ENCODE measurements at places on chromosomes 5 and 9. TPM values are rescaled to one million over a fixed set of nuclear protein-coding genes. Genes with fewer than 3 reads are reported as not detected.

Gene HTR1A
- not detected for total RNA-seq

Gene SPATA31E1
- total RNA-seq = not detected

Gene OR2V1
- total RNA-seq = 0.05 TPM

Gene PCDHA1
- not detected for total RNA-seq

Gene RPL35
- total RNA-seq = 2,926 TPM

Gene CARD9
- total RNA-seq = 2.8 TPM

Gene CPLANE1
- 20.2 TPM for total RNA-seq

Gene OR1L6
- total RNA-seq = not detected

Gene DPH7
- 26.2 TPM for total RNA-seq

Gene LEAP2
- 1.5 TPM for total RNA-seq

Gene ARPC5L
- 22.3 TPM for total RNA-seq

Gene PCDHB10
- total RNA-seq = 0.19 TPM

Gene TSLP
- total RNA-seq = 0.09 TPM

GRCh38 chr5:132344775-132345514, 24.6 kb upstream of the SLC22A5 start:
- H3K4me3 ChIP-seq = no peak overlapping the region
- H3K27ac ChIP-seq = no peak overlapping the region
- H3K36me3 ChIP-seq = no peaks in the 10 kb centered on the region
- no peak for DNase-seq

GRCh38 chr5:38453921-38454320, 102.5 kb downstream of the LIFR start:
- H3K27ac ChIP-seq = no peak overlapping the region
- peaks cover 13% of the 10 kb centered on the region for H3K4me1 ChIP-seq
- peaks cover 55% of the 10 kb centered on the region for H3K27me3 ChIP-seq
- no peak for DNase-seq
- H3K36me3 ChIP-seq = no peaks in the 10 kb centered on the region

- H3K27me3 ChIP-seq = peaks cover 15% of the 10 kb centered on the region
- H3K36me3 ChIP-seq = no peaks in the 10 kb centered on the region
- H3K4me3 ChIP-seq = no peak overlapping the region
Measured at GRCh38 chr5:78504704-78505677, 143.6 kb downstream of the LHFPL2 start.

GRCh38 chr9:32811246-32811645, 27.9 kb downstream of the TMEM215 start:
- H3K36me3 ChIP-seq = no peaks in the 10 kb centered on the region
- H3K27ac ChIP-seq = no peak overlapping the region
- H3K4me1 ChIP-seq = no peaks in the 10 kb centered on the region
- no peak for DNase-seq
- no peaks in the 10 kb centered on the region for H3K27me3 ChIP-seq

DNA sequence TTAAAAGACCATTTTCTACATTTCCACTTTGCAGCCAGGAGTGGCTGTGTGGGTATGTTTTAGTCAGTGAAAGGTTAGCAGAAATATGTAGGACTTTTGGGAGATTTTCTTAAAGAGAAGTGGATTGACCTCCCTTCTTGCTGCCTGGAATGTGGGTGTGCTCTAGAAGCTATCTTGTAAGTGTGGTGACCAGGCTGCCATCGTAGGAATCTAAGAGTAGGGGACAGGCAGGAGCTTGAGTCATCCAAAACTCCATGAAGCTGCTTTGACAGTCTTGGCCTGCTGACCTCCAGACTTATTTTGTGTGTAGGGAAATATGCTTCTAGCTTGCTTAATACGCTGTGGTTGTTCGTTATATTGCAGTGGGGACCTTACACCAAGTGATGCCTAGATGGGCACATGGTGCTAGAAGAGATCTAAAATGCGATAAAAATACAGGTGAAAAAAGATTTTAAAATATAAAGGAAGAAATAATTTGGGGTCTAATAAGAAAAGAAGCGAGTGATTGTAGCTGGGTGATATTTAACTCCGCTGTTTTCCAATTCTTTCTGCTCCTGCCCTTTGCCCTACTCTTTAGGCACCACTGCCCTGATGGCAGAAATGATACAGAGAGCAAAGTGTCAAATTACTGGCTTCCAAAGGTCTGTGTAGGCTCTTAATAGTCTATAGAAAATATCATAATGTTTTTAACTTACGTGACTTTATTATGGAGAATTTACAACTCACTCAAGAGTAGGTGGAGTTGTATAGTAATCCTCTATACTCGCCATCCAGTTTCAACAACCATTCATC, 298.2 kb upstream of the ZNF608 start:
- no peaks in the 10 kb centered on the region for H3K36me3 ChIP-seq
- H3K27me3 ChIP-seq = no peaks in the 10 kb centered on the region
- no peak for DNase-seq

DNA sequence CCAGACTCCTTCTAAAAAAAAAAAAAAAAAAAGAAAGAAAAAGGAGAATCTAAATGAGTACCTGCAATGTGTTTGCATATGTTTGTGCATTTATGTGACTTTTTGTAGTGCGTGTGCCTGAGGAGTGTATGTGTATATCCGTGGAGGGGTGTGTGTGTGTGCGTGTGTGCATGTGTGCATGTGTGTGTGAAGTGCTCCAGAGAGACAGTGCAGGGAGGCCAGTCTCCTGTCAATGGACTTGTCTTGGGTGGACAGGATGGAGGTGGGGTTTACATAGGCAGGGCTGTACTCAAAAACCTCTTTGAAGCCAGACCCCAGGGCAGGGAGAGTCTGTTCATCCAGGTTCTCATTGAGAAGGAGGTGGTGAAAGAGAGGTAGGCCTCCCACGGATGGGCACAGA, 87.1 kb upstream of the MVB12B start:
- no peaks in the 10 kb centered on the region for H3K4me1 ChIP-seq
- no peaks in the 10 kb centered on the region for H3K36me3 ChIP-seq
- H3K4me3 ChIP-seq = no peak overlapping the region
- no peak overlapping the region for H3K27ac ChIP-seq
- no peak for DNase-seq
- no peaks in the 10 kb centered on the region for H3K27me3 ChIP-seq

DNA sequence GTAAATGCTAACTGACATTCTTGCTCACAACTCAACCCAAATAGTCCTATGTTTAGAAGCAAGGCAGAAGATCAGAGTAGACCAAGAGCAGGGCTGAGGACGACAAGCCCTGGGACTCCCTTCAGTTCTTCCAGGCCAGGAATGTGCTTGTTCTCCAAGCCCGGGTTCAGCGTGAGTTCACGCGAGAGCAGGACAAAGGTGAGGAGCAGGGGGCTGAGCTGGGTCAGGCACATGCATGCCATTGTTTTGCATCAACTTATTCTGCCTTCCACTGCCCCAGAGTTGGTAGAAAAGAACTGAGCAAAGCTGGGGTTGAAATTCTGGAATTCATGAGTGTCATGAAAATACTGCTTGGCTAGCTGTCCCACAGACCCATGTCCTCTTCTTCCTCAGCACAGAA, 206.5 kb downstream of the PAX5 start:
- DNase-seq = no peak
- no peaks in the 10 kb centered on the region for H3K36me3 ChIP-seq
- H3K27ac ChIP-seq = no peak overlapping the region
- no peaks in the 10 kb centered on the region for H3K27me3 ChIP-seq
- no peaks in the 10 kb centered on the region for H3K4me1 ChIP-seq

DNA sequence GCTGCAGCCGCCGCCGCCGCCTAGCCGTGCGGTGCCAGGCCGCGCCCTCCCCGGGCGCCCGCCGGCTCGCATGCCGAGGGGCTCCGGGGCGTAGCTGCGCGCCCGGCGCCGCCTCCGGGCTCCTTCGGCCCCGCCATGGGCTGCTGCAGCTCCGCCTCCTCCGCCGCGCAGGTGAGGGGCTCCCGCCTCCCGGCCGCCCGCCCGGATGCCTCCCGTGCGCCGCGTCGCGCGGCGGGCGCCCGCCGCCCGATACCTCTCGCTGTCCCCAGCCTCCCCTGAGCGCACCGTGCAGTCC, 230 bp downstream of the SLC44A1 start:
- H3K4me3 ChIP-seq = peak overlapping the region; percentile 74
- H3K27me3 ChIP-seq = peaks cover 7% of the 10 kb centered on the region
- H3K27ac ChIP-seq = no peak overlapping the region

GRCh38 chr5:33235824-33236223, 204.9 kb upstream of the TARS1 start:
- H3K4me3 ChIP-seq = no peak overlapping the region
- H3K27ac ChIP-seq = no peak overlapping the region
- DNase-seq = peak; percentile 19
- peaks cover 20% of the 10 kb centered on the region for H3K4me1 ChIP-seq
- no peaks in the 10 kb centered on the region for H3K27me3 ChIP-seq

DNA sequence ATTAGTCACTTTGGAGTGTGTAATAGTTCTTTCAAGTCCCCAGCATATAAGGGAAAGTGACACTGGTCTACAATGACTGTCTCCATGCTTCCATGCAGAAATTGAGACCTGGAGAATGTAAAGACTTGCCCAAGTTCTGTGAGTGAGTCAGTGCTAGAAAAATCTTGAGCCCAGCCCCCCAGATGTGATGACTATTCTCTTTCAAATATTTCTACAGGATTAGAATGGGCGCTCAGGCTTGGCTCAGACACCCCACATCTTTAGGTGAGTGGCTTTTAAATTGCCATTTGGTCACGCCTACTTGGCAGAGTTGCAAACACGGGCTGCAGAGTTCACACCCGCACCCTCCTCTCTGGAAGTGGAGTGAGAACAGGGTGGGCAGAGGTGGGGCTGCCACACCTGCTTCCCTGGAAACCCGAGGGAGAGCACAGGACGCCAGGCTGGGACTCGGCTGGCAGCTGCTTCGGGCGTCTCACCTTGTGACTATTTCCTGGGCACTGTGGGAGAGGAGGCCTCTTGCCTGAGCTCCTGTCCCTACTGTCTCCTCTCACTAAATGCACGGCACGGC, 37.6 kb downstream of the ROPN1L start:
- no peak overlapping the region for H3K4me3 ChIP-seq
- no peaks in the 10 kb centered on the region for H3K27me3 ChIP-seq
- no peaks in the 10 kb centered on the region for H3K36me3 ChIP-seq
- H3K4me1 ChIP-seq = no peaks in the 10 kb centered on the region
- H3K27ac ChIP-seq = no peak overlapping the region

DNA sequence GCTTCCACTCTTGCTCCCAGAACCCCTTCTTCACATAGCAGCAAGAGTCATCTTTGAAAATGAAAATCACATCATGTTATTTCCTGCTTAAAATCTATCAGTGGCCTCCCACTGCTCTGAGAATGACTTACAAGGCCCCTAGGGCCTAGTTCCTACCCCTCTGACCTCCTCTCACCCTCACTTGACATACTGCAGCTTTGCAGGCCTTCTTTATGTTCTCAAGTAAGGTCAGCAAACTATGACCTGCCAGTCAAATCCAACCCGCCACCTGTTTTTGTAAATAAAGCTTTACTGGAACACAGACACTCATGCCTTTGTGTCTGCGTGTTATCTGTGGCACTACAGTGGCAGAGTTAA, 185.7 kb downstream of the NR3C1 start:
- no peaks in the 10 kb centered on the region for H3K27me3 ChIP-seq
- H3K4me3 ChIP-seq = no peak overlapping the region
- peaks cover 8% of the 10 kb centered on the region for H3K36me3 ChIP-seq
- peaks cover 72% of the 10 kb centered on the region for H3K4me1 ChIP-seq

GRCh38 chr5:135223404-135223803, 175.6 kb downstream of the MACROH2A1 start:
- no peaks in the 10 kb centered on the region for H3K4me1 ChIP-seq
- no peak for DNase-seq
- no peaks in the 10 kb centered on the region for H3K27me3 ChIP-seq
- no peak overlapping the region for H3K4me3 ChIP-seq
- H3K36me3 ChIP-seq = no peaks in the 10 kb centered on the region

GRCh38 chr5:147037515-147038205, 159.1 kb upstream of the PPP2R2B start:
- no peaks in the 10 kb centered on the region for H3K27me3 ChIP-seq
- no peaks in the 10 kb centered on the region for H3K36me3 ChIP-seq
- DNase-seq = no peak
- H3K4me1 ChIP-seq = no peaks in the 10 kb centered on the region
- H3K27ac ChIP-seq = no peak overlapping the region

DNA sequence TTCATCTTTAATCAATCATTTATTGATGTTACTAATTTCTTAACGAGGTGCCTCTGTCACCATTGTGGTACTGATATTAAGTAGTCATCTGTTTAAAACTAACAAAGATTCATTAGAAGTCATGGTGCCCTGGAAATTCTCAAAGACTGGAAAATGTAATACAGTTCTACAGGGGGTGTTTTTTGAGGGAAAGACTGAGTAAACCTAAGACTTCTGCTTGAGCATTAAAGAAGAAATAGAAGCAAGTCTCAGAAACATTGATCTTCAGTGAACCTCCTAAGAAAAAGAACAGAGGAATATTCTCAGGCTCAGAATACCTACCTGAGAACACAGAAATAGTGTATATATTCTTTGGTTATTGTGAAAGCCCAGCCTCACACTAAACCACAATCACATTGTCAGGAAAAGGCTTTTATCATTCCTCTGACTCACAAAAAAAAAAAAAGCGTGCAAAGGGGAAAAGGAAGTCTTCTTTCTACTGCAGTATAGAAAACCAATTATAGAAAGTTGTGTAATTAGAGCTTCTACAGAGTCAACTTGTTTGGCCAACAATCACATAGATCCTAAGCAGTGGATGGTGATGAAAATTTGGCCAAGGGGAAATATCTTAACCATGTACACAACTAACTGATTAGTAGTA, 60.8 kb downstream of the HINT1 start:
- no peak overlapping the region for H3K27ac ChIP-seq
- no peaks in the 10 kb centered on the region for H3K36me3 ChIP-seq
- no peak overlapping the region for H3K4me3 ChIP-seq
- no peak for DNase-seq

- H3K4me1 ChIP-seq = no peaks in the 10 kb centered on the region
- H3K4me3 ChIP-seq = no peak overlapping the region
- H3K27ac ChIP-seq = no peak overlapping the region
- H3K27me3 ChIP-seq = no peaks in the 10 kb centered on the region
Measured at GRCh38 chr5:153751251-153751650, 260.8 kb downstream of the GRIA1 start.

DNA sequence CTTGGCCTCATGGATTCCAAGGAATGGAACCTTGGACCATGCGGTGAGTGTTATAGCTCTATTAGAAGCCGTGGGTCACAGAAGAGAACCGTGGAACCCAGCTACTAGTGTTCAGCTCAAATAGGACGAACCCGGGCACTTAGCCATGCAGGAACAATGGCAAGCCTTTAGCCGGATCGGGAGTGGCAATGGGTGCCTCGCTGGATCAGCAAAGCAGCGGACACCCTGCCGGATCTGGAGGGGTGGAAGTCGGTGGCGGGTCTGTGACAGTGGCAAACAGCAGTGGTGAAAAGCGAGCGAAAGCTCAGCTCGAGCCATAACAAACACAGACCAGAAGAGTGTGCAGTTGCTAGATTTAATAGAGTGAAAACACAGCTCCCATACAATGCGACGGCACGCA, 2.4 kb upstream of the CDO1 start:
- no peak for DNase-seq
- H3K4me1 ChIP-seq = no peaks in the 10 kb centered on the region
- H3K27ac ChIP-seq = no peak overlapping the region
- H3K4me3 ChIP-seq = no peak overlapping the region
- H3K36me3 ChIP-seq = no peaks in the 10 kb centered on the region

- peaks cover 4% of the 10 kb centered on the region for H3K36me3 ChIP-seq
- peak overlapping the region; percentile 99 for H3K4me3 ChIP-seq
- DNase-seq = peak; percentile 55
- peaks cover 6% of the 10 kb centered on the region for H3K27me3 ChIP-seq
- peak overlapping the region; percentile 91 for H3K27ac ChIP-seq
Measured at GRCh38 chr5:177132136-177133095, 1.2 kb upstream of the NSD1 start.

GRCh38 chr9:73872701-73873100, 624.4 kb upstream of the RORB start:
- H3K36me3 ChIP-seq = no peaks in the 10 kb centered on the region
- H3K27ac ChIP-seq = no peak overlapping the region
- H3K4me1 ChIP-seq = no peaks in the 10 kb centered on the region
- no peak for DNase-seq

- no peaks in the 10 kb centered on the region for H3K4me1 ChIP-seq
- no peak overlapping the region for H3K4me3 ChIP-seq
- no peak for DNase-seq
- H3K36me3 ChIP-seq = no peaks in the 10 kb centered on the region
- no peak overlapping the region for H3K27ac ChIP-seq
- H3K27me3 ChIP-seq = no peaks in the 10 kb centered on the region
Measured at GRCh38 chr5:177964471-177964870, 31.6 kb downstream of the PROP1 start.
